ENCODE measurements at places on chromosomes 7 and 10. TPM values are rescaled to one million over a fixed set of nuclear protein-coding genes. Genes with fewer than 3 reads are reported as not detected.

GRCh38 chr10:71584461-71584860 lies 135.1 kb downstream of the C10orf105 start:
- no peak for DNase-seq

GRCh38 chr10:113650172-113650571 lies 13.7 kb downstream of the NRAP start:
- no peak for DNase-seq

GRCh38 chr7:73830681-73831583 lies at the start of gene CLDN4:
CLDN4 (plus strand) TSS chr7:73830996; CDS start chr7:73831202, 206 bp downstream.
- peak; percentile 96 for DNase-seq

- DNase-seq, result no peak
Observed at GRCh38 chr7:93883078-93883916, 7.3 kb downstream of the TFPI2 start.

- DNase-seq, result peak; percentile 80
Observed at GRCh38 chr7:114630201-114630990, 215.8 kb downstream of the FOXP2 start.

GRCh38 chr7:33671531-33672262 lies 233.6 kb upstream of the BMPER start:
- DNase-seq, result no peak

GRCh38 chr7:42704710-42705109 lies 207.2 kb downstream of the C7orf25 start:
- no peak for DNase-seq

DNA sequence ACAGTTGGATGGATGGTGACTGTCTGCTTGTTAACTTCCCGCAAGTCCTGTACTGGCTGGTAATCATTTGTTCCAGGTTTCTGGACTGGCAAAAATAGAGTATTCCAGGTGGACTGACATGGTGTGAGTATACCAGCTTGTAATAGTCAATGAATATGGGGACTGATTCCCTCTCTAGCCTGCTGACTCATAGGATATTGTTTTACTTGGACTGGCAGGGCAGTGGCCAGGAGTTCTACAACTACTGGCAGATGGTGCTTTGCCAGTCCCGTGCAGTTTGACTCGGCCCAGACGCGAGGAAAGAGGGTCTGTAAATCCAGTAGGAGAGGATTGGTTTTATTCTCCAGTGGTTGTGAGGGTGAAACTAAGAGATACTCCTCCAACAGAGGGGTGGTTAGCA lies 78.0 kb downstream of the PRR15 start:
- no peak for DNase-seq

- DNase-seq, result no peak
Observed at GRCh38 chr7:33932221-33932620, 26.9 kb downstream of the BMPER start.

GRCh38 chr7:159061674-159062212 lies 82.9 kb downstream of the VIPR2 start:
- DNase-seq, result no peak

- no peak for DNase-seq
Observed at GRCh38 chr7:80665526-80665925, 27.1 kb downstream of the CD36 start.

DNA sequence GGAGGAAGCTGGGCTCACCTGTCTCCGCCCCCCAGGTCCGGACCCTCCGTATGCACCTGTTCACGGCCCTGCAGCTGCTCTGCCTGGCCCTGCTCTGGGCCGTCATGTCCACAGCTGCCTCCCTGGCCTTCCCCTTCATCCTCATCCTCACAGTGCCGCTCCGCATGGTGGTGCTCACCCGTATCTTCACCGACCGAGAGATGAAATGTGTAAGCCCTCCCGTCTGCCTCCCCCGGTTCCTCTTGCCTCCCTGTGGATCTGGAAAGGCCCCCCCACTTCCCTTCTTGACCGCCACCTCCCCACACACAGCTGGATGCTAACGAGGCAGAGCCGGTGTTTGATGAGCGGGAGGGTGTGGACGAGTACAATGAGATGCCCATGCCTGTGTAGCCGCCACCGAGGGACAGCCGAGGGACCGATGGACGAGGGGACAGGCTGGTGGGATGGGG lies 4.6 kb downstream of the FASTK start:
- DNase-seq, result no peak

CDC14C gene
- polyA plus RNA-seq, result 0.06 TPM

C10orf105 gene
- polyA plus RNA-seq, result 0.27 TPM

TSPAN15 gene
- 37.9 TPM for polyA plus RNA-seq

AOAH gene
- polyA plus RNA-seq, result 17.8 TPM

Measured in large intestine (tissue), 12 donors.